ENCODE measurements at places on chromosomes 2 and 18. TPM values are rescaled to one million over a fixed set of nuclear protein-coding genes. Genes with fewer than 3 reads are reported as not detected.
A peak's percentile ranks its signal among the peaks of the same experiment; 100 is the strongest.

DNA sequence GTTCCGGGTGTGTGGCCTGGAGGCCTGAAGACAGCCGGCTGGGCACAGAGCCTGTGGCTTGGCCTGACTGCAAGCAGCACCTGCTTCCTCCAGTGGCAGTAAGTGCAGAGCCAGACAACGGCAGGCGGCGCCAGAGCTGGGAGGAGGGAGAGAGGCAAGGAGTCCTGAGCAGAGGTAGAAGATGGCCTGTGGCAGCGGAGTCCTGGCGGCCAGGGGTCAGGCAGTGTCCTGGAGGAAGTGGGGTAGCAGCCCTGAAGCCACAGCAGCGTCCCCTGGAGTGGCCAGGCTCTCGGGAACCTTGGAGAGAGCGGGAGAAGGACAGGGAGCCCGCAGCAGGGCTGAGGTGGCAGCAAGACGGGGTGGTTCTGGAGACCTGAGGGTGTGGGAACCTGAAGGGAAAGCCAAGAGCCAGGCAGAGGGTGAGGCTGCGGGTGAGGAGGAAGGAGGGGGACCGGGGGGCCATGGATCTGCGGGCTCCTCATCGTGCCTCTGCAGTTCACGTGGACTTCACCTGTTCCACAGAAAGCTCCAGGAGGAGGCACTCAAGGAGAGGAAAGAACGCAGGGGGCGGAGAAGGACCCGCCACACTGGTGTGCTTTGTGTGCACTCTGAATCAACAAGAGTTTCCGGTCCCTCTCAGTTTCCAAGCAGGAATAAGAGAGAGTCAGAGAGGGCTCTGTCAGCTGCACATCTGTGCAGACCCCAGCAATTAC lies 85.9 kb downstream of the USP40 start:
- peak; percentile 13 for DNase-seq
- H3K27ac ChIP-seq: no peak overlapping the region
- H3K36me3 ChIP-seq: no peaks in the 10 kb centered on the region
- no peak overlapping the region for H3K4me3 ChIP-seq
- H3K27me3 ChIP-seq: no peaks in the 10 kb centered on the region

QPCT gene
- total RNA-seq: 12.8 TPM

SERPINB2 gene
- total RNA-seq: 0.24 TPM

UGT1A5 gene
- total RNA-seq: not detected

MORN2 gene
- 15.0 TPM for total RNA-seq

GRCh38 chr2:178418426-178418825 lies 32.5 kb downstream of the PRKRA start:
- H3K4me1 ChIP-seq: peaks cover 8% of the 10 kb centered on the region
- no peak for DNase-seq
- H3K27ac ChIP-seq: no peak overlapping the region
- no peaks in the 10 kb centered on the region for H3K27me3 ChIP-seq

DNA sequence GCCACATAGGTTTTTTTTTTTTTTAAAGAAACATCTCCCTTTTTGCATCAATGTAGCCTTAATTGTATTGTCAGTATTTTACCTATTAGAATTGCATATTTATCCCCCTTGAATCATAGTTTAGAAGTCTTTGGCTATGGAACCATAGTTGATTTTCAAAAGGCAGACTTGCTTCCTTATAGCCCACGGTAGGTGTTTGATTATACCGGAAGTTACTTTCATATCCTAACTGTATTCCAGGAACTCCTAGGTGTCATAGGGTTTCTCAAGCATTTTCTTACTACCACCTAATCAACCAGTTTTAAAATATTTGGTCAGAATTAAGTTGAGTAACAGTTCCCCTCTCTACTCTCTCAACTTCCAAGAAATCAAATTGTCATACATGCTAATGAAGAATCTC lies 86.6 kb upstream of the TSPYL6 start:
- no peaks in the 10 kb centered on the region for H3K27me3 ChIP-seq
- H3K27ac ChIP-seq: no peak overlapping the region
- H3K36me3 ChIP-seq: no peaks in the 10 kb centered on the region
- H3K4me3 ChIP-seq: no peak overlapping the region
- H3K4me1 ChIP-seq: no peaks in the 10 kb centered on the region

MPPE1 gene
- 30.6 TPM for total RNA-seq

NBEAL1 gene
- 23.4 TPM for total RNA-seq

- H3K4me3 ChIP-seq: no peak overlapping the region
- H3K36me3 ChIP-seq: no peaks in the 10 kb centered on the region
- no peak for DNase-seq
These were observed 6.8 kb downstream of the CPLX4 start for GRCh38 chr18:59311631-59312030.

GRCh38 chr2:240575101-240575965 lies 7.0 kb downstream of the RNPEPL1 start:
- no peak for DNase-seq
- no peak overlapping the region for H3K27ac ChIP-seq
- no peak overlapping the region for H3K4me3 ChIP-seq
- H3K4me1 ChIP-seq: no peaks in the 10 kb centered on the region

SKOR2 gene
- not detected for total RNA-seq

ST6GAL2 gene
- not detected for total RNA-seq

TWIST2 gene
- 1.2 TPM for total RNA-seq

DNA sequence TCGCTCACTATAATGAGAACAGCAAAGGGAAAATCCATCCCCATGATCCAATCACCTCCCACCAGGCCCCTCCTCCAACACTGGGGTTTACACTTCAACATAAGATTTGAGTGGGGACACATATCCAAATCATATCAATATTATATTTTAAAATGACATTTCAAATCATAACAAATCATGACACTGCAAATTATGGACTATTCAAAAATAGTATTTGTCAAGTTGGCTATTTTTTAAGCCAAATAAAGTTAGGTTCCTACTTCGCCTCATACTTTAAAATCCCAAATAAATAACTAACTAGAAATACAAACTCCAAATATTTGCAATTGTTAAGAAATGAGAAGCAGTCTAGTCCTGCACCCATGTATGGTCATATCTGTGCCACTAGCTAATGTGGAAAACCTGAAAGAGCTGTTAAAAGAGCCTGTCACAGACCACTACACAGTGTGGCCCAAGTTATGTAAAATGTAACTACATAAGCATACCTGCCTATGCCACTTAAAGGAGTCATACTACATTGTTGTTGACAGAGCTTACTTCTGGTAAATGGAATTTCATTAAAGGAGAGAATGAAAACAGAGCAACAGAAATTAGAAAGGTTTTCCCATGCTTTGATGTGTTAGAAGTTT lies 334.7 kb upstream of the GULP1 start:
- no peak for DNase-seq
- H3K27me3 ChIP-seq: no peaks in the 10 kb centered on the region

- DNase-seq: peak; percentile 80
- H3K36me3 ChIP-seq: no peaks in the 10 kb centered on the region
- no peaks in the 10 kb centered on the region for H3K27me3 ChIP-seq
- peak overlapping the region; percentile 68 for H3K27ac ChIP-seq
These were observed 980 bp upstream of the PDE6D start for GRCh38 chr2:231781798-231782726.

C2orf81 gene
- total RNA-seq: 0.71 TPM
